ENCODE measurements at places on chromosomes 6 and 20. TPM values are rescaled to one million over a fixed set of nuclear protein-coding genes. Genes with fewer than 3 reads are reported as not detected.

DNA sequence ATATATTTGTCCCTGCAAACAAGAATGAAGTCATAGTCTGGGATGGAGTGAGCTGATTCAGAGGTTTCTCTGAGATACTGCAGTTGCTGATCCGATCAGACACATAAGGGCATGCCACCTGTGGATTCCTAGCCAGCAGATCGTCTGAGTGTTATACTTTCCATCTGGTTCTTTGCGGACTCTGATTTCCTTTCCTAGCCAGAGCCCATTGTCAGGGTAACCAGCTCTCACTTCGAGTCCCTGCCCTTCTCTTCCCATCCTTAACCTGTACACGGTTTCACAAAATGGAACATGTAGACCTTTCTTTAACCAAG, 100.9 kb downstream of the TMEM200A start:
- H3K4me1 ChIP-seq = peaks cover 7% of the 10 kb centered on the region
- no peak for DNase-seq
- no peak overlapping the region for H3K4me3 ChIP-seq
- H3K27ac ChIP-seq = no peak overlapping the region
- no peaks in the 10 kb centered on the region for H3K36me3 ChIP-seq

The C20orf204 gene
- total RNA-seq = 4.7 TPM

GRCh38 chr6:143059663-143060353, 881 bp upstream of the AIG1 start:
- H3K4me1 ChIP-seq = peaks cover 28% of the 10 kb centered on the region
- peak; percentile 73 for DNase-seq
- H3K27ac ChIP-seq = peak overlapping the region; percentile 96
- H3K4me3 ChIP-seq = peak overlapping the region; percentile 88

DNA sequence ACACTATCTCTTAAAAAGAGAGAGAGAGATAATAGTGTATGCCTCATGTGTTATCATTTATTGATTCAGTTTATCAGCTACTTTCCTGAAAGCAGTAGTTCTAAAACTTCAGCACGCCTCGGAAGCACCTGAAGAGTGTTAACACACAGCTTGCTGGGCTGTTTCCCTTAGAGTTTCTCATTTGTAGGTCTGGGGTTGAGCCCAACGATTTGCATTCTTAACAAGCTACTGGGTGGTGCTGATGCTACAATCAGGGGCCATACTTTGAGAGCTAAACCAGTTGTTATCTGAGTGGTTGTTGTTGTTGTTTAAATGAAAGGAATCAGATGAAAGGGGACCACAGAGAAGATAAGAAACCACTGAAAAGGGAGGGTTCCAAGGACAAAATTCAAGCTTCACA, 32.6 kb downstream of the SIM1 start:
- H3K27ac ChIP-seq = no peak overlapping the region
- no peaks in the 10 kb centered on the region for H3K4me1 ChIP-seq
- no peak for DNase-seq
- no peak overlapping the region for H3K4me3 ChIP-seq
- no peaks in the 10 kb centered on the region for H3K36me3 ChIP-seq

The NHLRC1 gene
- total RNA-seq = not detected

GRCh38 chr20:9867196-9867980, 28.5 kb upstream of the PAK5 start:
- no peak overlapping the region for H3K27ac ChIP-seq
- no peaks in the 10 kb centered on the region for H3K4me1 ChIP-seq
- no peaks in the 10 kb centered on the region for H3K36me3 ChIP-seq
- DNase-seq = no peak
- no peaks in the 10 kb centered on the region for H3K27me3 ChIP-seq
- H3K4me3 ChIP-seq = no peak overlapping the region

- no peak for DNase-seq
- no peaks in the 10 kb centered on the region for H3K4me1 ChIP-seq
- no peak overlapping the region for H3K4me3 ChIP-seq
- H3K27me3 ChIP-seq = no peaks in the 10 kb centered on the region
- H3K27ac ChIP-seq = no peak overlapping the region
- H3K36me3 ChIP-seq = no peaks in the 10 kb centered on the region
Measured at GRCh38 chr20:22003680-22004079, 298.2 kb downstream of the PAX1 start.

The OR2H2 gene
- total RNA-seq = not detected

All from activated CD8-positive, alpha-beta T cell treated with anti-CD3 and anti-CD28 coated beads for 36 hours (primary cell).